ENCODE measurements at places on chromosomes 1 and 21. TPM values are rescaled to one million over a fixed set of nuclear protein-coding genes. Genes with fewer than 3 reads are reported as not detected.

The NUP210L gene
- total RNA-seq, result 0.03 TPM

The KRTCAP2 gene
- 77.8 TPM for total RNA-seq

The ADCY10 gene
- 0.52 TPM for total RNA-seq

The FBLIM1 gene
- not detected for total RNA-seq

The C1QTNF12 gene
- total RNA-seq, result 3.4 TPM

The DIO1 gene
- total RNA-seq, result not detected

The PKP1 gene
- total RNA-seq, result not detected

The KCNE2 gene
- not detected for total RNA-seq

The ZFP69 gene
- total RNA-seq, result 1.4 TPM

The FAM3B gene
- not detected for total RNA-seq
